ENCODE measurements at places on chromosomes 6 and 20.

DNA sequence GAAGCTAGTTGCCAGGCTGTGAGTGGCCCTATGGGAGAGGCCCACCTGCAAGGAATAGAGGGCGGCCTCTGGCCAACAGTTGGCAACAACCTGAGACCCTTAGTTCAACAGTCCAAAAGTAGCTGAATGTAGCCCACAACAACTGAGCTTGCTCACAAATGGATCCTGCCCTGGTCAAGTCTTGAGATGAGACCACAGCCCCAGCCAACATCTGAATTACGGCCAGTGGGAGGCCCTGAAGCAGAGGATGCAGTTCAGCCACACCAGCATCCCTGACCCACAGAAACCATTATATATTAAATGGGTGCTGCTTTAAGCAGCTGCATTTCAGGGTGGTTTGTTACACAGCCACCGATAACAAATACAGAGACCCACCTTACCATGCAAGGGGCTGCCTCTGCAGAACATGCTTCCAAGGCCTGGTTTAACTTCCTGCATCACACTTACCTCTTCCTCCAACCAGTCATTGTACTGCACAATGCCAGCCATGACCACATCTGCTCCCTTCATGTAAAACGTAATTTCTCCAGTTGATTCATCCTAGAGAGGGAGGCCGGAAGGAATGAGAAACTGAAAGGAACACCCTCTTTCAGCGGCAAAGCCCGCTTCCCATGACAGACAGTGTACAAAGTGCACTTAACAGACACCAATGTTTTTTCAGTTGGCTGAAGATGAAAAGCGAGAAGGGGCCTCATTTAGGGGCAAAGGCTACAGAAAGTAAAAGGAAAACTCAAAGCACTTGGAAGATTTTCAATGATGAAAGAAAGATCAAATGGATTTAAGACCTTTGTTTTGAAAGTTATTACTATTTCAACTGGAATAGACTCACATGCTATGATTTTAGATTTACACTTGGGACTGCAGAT is 86.2 kb upstream of the NFATC2 start:
- DNase-seq, result no peak

DNA sequence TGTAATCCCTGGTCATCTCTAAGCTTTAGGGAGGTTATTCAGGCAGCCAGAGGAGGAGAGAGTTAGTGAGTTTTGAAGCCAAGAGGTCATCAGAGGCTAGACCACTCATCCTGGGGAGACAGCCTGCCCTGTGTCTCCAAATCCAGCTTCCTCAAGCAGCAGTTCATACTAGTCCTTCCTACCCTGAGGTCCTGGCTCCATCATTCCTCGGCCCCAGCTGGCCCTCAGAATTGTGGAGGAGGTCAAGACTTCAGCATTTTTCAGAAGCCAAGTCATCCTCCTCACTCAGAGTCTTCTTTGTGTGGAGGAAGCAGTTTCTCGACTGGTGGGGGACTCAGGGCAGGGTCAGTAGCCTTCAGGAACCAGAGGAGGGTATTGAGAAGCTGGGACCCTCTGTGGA is 12.4 kb upstream of the KIAA1755 start:
- DNase-seq, result no peak

DNA sequence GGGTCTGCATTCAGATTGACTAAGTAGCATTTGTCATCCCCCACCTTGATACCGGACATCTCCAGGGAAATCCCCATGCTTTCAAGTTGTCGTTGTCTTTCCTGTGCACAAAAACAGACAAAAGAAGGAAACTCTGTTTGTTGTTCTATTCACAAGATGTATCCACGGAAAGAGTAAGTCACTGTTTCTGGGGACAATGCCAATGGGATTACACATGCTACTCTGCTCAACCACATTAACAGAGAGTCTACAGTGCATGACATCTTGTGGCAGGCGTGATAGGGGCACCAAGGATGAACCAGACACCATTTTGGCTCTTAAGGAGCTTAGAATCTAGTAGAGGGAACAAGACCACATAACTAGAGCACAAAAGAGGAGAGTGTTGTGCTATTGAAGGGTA is 124.4 kb upstream of the NUP153 start:
- no peak for DNase-seq

- DNase-seq, result no peak
These were observed 68.0 kb downstream of the BTBD9 start for GRCh38 chr6:38571721-38572120.

- no peak for DNase-seq
These were observed 610.5 kb upstream of the MAN1A1 start for GRCh38 chr6:119960036-119960435.

- DNase-seq, result no peak
These were observed 131.8 kb upstream of the MLN start for GRCh38 chr6:33935439-33936080.

DNA sequence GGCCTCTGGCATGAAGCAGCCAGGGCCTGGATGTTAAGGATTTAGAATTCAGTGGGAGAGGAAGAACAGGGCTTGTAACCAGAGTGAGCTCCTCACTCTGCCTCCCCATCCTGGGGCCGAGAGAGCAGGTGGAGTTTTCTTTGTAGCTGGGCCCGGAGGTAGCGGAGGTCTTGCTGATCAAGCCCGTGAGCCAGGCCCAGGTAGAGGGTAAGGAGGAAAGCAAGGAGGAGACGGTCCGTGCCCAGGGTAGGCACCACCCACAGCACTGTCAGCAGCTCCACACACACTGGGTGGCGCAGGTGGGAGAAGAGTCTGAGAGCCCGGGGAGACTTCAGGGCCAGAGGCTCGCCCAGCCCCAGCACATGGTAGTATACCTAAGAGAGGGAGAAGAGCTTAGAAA is 2.1 kb upstream of the PPP1R18 start:
- DNase-seq, result no peak

- no peak for DNase-seq
These were observed 310.3 kb upstream of the RNF24 start for GRCh38 chr20:4325548-4326187.

- no peak for DNase-seq
These were observed 11.6 kb downstream of the TMEM30A start for GRCh38 chr6:75273009-75273408.

GRCh38 chr6:166563805-166564204 is 22.7 kb downstream of the RAMACL start:
- no peak for DNase-seq

- DNase-seq, result no peak
These were observed 3.7 kb upstream of the DBNDD2 start for GRCh38 chr20:45404438-45404837.

DNA sequence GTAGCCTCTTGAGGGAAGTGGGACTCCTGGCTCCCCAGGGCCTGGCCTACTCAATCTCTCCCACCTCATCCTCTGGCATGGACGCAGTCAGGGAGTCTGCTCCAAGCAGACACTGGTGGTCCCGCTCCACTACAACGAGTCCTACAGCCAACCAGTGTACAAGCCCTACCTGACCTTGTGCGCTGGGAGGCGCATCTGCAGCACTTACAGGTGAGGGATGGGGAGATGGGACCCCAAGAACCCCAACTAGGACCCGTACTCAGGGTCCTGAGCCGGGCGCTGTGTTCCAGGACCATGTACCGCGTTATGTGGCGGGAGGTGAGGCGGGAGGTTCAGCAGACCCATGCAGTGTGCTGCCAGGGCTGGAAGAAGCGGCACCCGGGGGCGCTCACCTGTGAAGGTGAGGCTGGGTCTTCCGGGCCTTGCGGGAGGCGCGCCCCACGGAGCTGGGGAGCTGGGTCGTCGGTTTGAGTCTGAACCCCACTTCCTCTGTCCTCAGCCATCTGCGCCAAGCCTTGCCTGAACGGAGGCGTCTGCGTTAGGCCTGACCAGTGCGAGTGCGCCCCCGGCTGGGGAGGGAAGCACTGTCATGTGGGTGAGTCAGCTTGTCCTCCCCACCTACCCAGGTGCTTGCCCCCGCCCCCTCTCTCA is 2.1 kb downstream of the EGFL8 start:
- no peak for DNase-seq

DNA sequence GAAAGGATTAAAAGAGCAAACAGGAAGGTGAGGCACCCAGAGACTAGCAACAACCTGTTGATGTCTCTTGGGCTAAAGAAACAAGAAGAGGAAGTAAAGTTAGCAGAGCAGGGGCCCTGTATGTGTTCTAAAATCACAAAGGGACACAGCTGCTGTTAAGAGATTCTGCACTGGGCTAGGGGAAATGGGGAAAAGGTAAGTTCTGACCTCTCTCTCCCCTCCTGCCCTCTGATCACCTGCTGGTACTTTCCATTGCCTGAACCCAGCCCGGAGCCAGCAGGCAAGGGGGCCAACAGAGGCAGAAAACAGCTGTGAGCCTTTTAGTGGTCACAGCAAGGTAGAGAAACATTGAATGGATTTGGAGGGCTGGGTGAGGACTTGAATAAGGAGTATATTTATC is 13.5 kb upstream of the CNR1 start:
- no peak for DNase-seq

DNA sequence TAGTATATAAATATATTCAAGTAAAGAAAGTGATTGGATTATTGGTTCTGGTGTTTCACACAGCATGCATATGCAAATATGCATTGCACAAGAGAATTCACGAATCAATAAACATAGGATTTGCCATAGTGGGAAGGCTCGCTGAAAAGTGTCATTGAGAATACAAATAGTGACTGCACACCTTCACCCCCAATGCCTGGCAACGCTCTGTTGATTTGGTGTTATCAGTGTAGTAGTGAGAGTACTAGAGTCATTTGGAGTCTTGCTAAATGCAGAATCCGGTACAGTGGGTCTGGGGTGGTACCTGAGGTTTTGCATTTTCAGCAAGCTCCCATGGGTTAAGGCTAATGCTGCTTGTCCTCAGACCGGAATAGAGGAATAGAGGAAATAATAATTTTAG is 49.7 kb upstream of the NAA20 start:
- DNase-seq, result no peak

GRCh38 chr6:158468666-158469065 is 91.2 kb upstream of the TMEM181 start:
- DNase-seq, result no peak

GRCh38 chr6:88775866-88776571 is 187.4 kb downstream of the RNGTT start:
- no peak for DNase-seq

- no peak for DNase-seq
These were observed 264.2 kb upstream of the PREP start for GRCh38 chr6:105667056-105667455.

GRCh38 chr6:110618591-110619267 is 142.3 kb upstream of the SLC22A16 start:
- peak; percentile 26 for DNase-seq

GRCh38 chr6:90694802-90695201 is 107.9 kb upstream of the MAP3K7 start:
- no peak for DNase-seq

DNA sequence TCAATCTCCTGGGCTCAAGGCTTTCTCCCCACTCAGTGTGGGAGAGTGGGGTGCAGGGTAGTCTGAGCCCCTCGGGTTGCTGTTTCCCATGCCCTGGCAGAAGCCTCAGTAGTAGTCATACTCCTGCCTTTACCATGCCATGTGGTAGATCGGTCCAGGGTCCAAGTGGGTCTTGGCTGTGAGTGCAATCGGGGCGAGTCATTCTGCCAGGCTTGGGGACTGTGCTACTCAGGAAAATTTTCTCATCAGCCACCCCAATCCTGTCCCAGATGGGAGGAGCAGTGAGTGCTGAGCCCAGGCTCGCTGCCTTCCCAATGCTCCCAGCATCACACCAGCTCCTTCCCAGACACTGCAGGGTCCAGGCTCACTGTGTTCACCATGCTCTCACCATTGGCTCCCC is 10.7 kb upstream of the RAET1L start:
- DNase-seq, result no peak

GRCh38 chr6:31865205-31866118 is 2.8 kb upstream of the NEU1 start:
- DNase-seq, result peak; percentile 81

GRCh38 chr6:118511930-118512715 is 36.0 kb upstream of the PLN start:
- DNase-seq, result no peak

GRCh38 chr6:26124781-26125685 is 37.8 kb downstream of the HFE start:
- peak; percentile 14 for DNase-seq

GRCh38 chr6:44169154-44169553 is 10.5 kb downstream of the CAPN11 start:
- DNase-seq, result no peak

- DNase-seq, result peak; percentile 72
These were observed 7.2 kb upstream of the CHMP4B start for GRCh38 chr20:33803921-33804337.

All from kidney glomerular epithelial cell (primary cell).